ENCODE measurements at places on chromosomes 4 and X.

DNA sequence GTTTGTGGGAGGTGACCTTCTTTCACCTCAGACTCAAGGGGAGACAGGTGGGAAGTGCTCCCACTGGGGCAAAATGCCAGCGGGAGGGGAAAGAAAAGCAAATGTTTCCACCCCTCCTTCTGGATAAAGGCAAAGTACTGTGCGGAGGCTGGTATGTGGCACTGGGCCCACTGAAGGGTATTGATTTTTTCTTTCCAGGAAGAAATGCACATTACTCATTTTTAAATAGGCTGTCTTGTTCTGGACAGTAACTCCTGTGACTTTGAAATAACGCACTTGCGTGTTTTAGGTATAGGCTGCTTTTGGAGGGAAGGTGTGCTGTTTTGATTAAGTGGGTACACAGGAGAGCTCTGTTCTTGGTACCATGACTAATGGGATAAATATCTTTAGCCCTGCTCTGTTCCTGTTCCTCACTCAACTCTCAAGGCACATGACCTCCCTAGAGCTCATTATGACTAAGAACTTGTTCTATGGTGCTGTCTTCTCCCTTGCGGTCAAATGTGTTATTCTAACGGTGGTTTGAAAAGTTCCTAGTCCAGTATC lies 40.7 kb upstream of the MBTPS2 start:
- no peak for DNase-seq

DNA sequence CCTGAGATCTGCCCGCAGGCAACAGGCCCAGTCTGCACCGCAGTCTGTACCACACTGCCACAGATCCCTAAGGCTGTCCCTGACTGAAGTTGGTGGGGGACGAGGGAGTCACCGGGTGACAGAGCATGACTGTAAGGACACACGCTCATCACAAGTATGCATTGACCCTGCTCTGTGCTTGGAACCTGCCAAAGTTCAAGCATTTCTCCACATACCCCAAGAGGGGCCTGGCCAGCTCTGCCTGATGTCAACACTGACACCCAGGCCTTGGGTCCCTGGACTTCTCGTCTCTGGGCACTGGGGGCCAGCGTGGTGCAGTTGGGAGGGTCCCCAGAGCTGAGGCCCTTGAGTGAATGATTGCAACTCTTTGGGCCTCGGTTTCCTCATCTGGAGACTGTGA lies 7.9 kb downstream of the BLOC1S4 start:
- DNase-seq, result no peak

DNA sequence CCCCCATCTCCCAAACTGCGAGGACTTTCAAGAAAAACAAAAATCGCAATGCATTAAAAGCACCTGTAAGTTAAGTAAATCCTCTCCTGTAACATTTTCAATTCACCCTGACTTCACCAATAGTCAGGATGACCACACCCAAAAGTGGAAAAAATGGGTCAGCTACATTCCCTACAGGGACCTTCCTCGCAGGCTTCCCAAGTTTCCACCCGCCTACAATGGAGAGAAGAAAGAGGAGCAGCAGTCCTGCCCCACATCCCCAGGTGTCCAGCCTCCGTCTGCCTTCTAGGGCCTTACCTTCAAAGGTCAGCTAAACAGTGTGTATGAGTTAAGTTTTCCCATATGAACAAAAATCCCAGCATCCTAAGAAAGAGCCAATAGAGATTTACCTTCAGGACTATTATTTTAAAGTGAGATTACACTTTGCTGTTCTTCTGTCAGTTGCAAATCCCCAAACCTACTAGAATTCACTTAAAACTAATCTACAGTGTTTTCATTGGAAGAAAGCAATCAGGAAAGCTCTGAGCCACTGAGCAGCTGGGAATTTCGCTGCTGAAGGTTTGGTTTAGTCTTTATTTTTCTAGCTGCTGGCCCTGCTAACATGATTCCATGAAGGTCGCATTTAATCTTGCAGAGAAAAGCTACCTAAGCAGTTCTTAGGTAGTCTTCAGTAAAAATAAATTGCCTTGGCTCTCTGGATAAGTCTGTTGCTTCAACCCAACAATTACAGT lies 12.5 kb downstream of the IRF2 start:
- no peak for DNase-seq

- DNase-seq, result no peak
Observed at GRCh38 chrX:103398421-103398864, 22.1 kb downstream of the BEX3 start.

GRCh38 chr4:34196375-34196774 lies 2047.9 kb downstream of the ARAP2 start:
- no peak for DNase-seq

- DNase-seq, result no peak
Observed at GRCh38 chr4:165393704-165394103, 14.9 kb downstream of the CPE start.

DNA sequence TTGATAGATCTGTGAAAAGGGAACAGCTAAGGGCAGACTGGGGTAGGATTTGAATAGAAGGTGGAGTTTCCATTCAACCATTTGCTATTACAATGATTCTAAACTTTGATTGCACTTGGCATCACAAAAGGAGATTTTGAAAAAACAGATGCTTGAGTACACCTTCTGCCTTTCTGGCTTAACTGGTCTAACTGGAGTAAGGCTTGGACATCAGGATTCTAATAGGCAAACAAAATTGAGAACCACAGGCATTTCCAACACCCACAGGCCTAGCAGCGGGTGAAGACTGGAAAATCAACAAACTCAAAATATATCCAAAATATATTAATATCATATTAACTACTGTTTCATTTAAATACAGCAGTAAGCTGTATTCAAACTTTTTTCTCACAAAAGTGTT lies 1.9 kb upstream of the VEGFC start:
- no peak for DNase-seq

- DNase-seq, result peak; percentile 23
Observed at GRCh38 chr4:8199594-8200301, 658 bp downstream of the SH3TC1 start.

GRCh38 chr4:55512077-55512476 lies 34.6 kb downstream of the CLOCK start:
- no peak for DNase-seq

DNA sequence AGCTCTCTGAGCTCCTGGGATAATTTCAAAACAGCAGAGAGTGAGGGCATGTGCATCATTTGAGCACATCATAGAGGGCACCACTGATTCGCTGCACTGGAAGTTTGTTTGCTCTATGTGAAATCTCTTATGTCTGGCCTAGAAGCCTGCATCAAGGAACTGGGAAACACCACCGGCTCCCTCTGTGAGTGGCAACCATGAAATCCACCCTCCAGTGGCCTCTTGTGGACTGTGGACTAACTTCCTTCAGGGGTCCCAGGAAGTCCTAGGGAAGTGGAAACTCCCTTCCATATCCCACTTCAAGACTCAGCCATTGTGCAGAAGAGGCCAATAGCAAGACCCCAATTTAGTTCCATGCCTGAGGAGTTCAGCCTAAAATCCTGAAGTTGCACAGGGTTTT lies 48.0 kb upstream of the IGFBP7 start:
- DNase-seq, result no peak

All from activated naive CD4-positive, alpha-beta T cell treated with Interleukin-2 at 50 U/mL for 16 hours (primary cell).